ENCODE measurements at places on chromosomes 16 and 17. TPM values are rescaled to one million over a fixed set of nuclear protein-coding genes. Genes with fewer than 3 reads are reported as not detected.

DNA sequence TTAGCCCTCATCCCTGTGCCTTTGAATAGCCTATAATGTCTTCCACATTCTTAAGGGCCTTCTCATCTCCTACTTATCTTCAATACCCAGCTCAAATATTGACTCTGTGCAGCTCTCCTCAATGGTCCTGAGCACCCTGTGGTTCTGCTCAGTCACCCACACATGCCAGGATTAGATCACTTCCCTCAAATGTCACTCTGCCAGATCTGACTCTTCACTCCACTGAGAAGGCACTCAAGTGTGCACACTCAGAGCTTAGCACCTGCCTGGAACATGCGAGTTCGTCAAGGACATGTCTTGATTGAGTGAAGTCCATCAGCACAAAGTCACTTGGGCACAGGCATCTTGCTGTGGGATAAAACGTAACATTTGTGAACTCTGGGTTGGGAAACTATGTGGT is 404.8 kb downstream of the CDH13 start:
- no peak overlapping the region for H3K4me3 ChIP-seq
- no peaks in the 10 kb centered on the region for H3K36me3 ChIP-seq
- no peaks in the 10 kb centered on the region for H3K27me3 ChIP-seq
- H3K27ac ChIP-seq = no peak overlapping the region

GRCh38 chr16:48300391-48300856 is 53.1 kb upstream of the ABCC11 start:
- no peak overlapping the region for H3K4me3 ChIP-seq
- no peaks in the 10 kb centered on the region for H3K4me1 ChIP-seq
- DNase-seq = no peak
- H3K27me3 ChIP-seq = no peaks in the 10 kb centered on the region

SOST gene
- total RNA-seq = not detected

TEX14 gene
- 6.8 TPM for total RNA-seq

DNA sequence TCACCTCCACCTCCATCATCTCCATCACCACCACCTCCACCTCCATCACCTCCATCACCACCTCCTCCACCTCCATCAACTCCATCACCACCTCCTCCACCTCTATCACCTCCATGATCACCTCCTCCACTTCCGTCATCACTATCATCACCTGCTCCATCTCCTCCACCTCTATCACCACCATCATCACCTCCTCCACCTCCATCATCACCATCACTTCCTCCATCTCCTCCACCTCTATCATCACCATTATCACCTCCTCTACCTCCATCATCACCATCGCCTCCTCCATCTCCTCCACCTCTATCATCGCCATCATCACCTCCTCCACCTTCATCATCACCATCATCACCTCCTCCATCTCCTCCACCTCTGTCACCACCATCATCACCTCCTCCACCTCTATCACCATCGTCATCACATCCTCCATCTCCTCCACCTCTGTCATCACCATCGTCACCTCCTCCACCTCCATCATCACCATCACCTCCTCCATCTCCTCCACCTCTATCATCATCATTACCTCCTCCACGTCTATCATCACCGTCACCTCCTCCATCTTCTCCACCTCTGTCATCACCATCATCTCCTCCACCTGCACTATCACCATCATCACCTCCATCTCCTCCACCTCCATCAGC is 27.0 kb downstream of the ADGRG5 start:
- no peaks in the 10 kb centered on the region for H3K27me3 ChIP-seq
- DNase-seq = no peak
- H3K4me1 ChIP-seq = no peaks in the 10 kb centered on the region

BAIAP3 gene
- 8.4 TPM for total RNA-seq

DNA sequence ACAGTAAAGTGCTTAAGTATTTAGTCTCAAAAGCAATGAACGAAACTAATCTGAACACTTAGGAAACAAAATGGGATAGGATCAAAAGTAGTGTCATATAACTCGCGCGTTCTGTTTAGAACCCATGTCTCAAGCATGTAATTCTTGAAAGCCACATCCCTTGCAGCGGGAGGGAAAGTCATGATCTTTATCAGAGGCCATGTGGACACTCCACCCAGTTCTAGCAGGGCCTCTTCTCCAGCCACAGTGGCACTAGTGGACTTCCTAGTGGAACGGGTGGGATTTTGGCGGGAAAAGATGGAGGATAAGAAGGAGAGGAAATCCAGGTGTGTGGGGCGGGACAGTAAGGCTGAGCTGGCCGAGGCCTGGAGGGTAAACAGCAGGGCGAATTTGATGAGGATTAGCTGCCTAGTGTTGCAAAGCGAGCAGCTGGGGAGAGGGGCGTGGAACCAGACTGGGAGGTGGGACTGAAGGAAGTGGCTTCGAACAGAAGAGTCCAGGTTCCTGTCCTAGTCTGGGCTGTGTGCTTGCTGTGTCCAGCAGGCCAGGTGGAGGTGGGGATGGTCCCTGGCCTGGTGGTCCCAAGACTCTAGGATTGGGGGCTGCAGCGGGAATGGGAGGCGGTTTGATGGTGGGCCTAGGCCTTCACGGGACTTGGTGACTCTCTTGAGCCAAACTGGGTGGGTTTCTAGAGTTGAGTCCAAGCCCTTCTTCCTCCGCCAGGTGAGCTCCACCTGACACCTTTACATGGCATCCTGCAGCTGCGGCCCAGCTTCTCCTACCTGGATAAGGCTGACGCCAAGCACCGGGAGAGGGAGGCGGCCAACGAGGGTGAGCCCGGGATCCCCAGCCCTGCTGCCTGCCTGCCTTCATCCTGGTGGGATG is 15.9 kb downstream of the POLR3E start:
- H3K4me1 ChIP-seq = no peaks in the 10 kb centered on the region
- no peak overlapping the region for H3K27ac ChIP-seq
- H3K27me3 ChIP-seq = no peaks in the 10 kb centered on the region
- peaks cover 100% of the 10 kb centered on the region for H3K36me3 ChIP-seq

GRCh38 chr17:59178266-59178985 is 22.9 kb downstream of the PRR11 start:
- no peaks in the 10 kb centered on the region for H3K27me3 ChIP-seq
- H3K4me3 ChIP-seq = no peak overlapping the region
- H3K4me1 ChIP-seq = no peaks in the 10 kb centered on the region
- no peaks in the 10 kb centered on the region for H3K36me3 ChIP-seq
- no peak for DNase-seq
- no peak overlapping the region for H3K27ac ChIP-seq

DNA sequence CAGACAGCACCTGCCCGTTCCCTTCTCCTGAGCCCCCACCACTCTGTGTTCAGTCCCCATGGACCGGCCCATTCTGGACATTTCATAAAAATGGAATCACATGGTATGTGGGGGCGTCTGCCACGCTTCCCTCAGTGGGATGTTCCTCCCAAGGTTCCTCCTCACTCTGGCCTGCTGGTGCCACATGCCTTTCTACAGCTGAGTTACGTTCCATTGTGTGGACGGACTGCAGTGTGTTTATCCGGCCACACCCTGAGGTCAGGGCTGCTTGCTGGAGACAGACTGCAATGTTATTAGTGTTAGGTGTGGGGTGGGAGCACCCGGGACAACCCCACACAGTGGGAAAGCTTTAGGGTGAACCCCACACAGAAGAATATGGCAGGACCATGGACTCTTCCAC is 5.9 kb upstream of the AATK start:
- no peak for DNase-seq
- no peaks in the 10 kb centered on the region for H3K36me3 ChIP-seq
- H3K27me3 ChIP-seq = peaks cover under 1% of the 10 kb centered on the region
- no peak overlapping the region for H3K27ac ChIP-seq
- H3K4me1 ChIP-seq = peaks cover 8% of the 10 kb centered on the region

- no peak for DNase-seq
- H3K27me3 ChIP-seq = no peaks in the 10 kb centered on the region
- no peak overlapping the region for H3K27ac ChIP-seq
- H3K4me3 ChIP-seq = no peak overlapping the region
- no peaks in the 10 kb centered on the region for H3K36me3 ChIP-seq
Measured at GRCh38 chr17:74491626-74492025, 25.2 kb downstream of the CD300A start.

ADAM11 gene
- total RNA-seq = 0.41 TPM

CCT6B gene
- 1.5 TPM for total RNA-seq

DNA sequence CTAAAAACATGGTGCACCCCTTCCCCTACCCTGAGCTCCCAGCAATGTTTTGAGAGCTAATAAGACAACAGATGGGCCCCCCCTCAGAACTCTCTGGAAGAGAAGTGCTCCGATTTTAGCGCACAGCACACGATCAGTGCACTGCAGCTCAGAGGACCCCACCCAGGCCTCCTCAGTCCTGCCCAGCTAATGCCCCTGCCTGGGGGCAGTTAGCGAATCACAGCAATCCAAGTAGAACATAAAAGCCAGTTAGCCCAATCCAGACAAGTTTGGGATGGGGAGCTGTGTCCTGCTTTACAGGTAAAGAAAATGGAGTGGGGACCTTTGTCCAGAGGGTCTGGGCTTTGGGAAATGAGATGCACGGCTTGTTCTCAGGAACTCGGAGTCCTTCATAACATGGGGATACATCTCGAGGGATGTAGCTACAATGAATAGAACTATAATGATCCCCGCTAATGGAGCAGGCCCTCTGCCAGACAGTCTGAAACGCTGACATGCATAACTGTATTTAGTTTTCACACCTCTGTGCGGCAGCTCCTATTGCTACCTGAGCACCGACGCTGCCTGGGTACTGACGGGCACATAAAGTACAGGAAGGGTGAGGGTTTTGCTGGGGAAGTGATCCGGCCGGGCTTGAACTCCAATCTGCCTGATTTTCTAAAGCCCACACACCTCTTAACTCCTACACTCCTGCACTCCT is 29.7 kb upstream of the CDC42EP4 start:
- no peaks in the 10 kb centered on the region for H3K27me3 ChIP-seq
- peaks cover 17% of the 10 kb centered on the region for H3K4me1 ChIP-seq
- no peak overlapping the region for H3K27ac ChIP-seq
- H3K36me3 ChIP-seq = no peaks in the 10 kb centered on the region
- no peak overlapping the region for H3K4me3 ChIP-seq
- no peak for DNase-seq

DNA sequence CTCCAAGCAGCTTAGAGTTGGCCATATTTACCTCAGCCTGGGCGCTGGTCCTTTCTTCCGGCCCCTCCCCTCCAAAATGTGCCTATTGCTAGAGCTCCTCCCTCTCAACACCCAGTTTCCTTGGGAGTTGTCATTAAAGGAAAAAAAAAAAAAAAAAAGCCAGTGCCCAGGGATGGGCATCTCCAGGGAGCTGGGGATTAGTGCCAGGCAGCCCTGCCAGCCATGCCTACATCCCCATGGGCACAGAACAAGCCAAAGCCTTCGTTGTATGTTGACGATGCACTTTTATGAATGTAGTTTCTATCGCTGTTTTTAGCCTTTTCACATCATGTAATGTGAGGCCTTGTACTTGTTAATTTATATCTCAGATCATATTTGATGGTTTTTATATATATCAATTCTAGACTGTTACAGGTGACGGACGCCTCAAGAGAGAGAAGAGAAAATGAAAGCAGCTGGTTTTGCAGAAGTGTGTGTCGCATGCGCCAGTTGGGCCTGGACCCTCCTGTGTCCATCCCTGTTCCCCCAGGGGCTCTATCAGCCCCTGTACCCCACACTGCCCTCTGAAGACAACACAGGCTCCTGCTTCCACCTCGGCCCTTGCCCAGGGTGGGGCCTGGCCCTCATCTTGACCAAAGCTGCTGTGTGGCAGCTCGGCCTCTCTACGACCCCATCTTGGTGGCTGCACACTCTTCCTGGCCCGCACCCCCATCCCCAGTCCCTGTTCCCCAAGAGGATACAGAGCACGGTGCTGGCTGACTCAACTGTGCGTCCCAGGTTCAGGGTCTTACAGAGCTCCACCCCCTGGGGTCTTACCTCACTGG is 4.8 kb downstream of the LIMD2 start:
- peaks cover 54% of the 10 kb centered on the region for H3K36me3 ChIP-seq
- H3K27me3 ChIP-seq = no peaks in the 10 kb centered on the region
- peaks cover 31% of the 10 kb centered on the region for H3K4me1 ChIP-seq
- H3K4me3 ChIP-seq = no peak overlapping the region

Data from lower lobe of right lung (tissue), 2 donors.